ENCODE measurements at places on chromosomes 3 and 15.

DNA sequence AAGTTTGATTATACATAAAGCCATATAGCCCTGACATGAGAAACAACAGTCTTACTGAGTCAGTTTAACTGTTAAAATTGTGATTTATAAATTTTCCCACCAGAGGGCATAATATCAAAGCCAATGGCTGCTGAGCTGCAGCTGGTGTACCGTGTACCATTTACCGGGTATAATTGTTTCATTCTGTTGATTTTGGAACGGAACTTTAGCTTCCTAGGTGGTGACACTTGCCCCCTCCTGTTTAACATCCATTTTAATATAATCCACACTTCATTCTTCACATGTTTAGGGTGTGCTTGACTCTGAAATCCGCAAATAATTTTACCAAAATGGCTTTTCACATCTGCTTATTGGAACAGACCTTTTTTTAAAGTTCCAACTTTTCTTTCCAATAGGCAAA lies 72.8 kb downstream of the SLC9A9 start:
- peak; percentile 46 for DNase-seq

GRCh38 chr15:59160880-59161593 lies 45.6 kb upstream of the LDHAL6B start:
- DNase-seq = no peak

- DNase-seq = no peak
These were observed 56.2 kb downstream of the CEMIP start for GRCh38 chr15:80835336-80835735.

DNA sequence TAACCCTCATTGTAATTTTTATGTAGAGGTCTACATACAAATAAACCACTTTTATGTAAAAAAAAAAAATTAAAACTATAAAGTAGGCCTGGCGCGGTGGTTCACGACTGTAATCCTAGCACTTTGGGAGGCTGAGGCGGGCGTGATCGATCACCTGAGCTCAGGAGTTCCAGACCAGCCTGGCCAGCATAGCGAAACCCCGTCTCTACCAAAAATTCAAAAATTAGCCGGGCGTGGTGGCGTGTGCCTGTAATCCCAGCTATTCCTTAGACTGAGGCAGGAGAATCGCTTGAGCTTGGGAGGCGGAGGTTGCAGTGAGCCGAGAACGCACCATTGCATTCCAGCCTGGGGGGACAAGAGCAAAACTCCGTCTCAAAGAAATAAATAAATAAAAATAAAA lies 766 bp upstream of the SLC12A6 start:
- no peak for DNase-seq

DNA sequence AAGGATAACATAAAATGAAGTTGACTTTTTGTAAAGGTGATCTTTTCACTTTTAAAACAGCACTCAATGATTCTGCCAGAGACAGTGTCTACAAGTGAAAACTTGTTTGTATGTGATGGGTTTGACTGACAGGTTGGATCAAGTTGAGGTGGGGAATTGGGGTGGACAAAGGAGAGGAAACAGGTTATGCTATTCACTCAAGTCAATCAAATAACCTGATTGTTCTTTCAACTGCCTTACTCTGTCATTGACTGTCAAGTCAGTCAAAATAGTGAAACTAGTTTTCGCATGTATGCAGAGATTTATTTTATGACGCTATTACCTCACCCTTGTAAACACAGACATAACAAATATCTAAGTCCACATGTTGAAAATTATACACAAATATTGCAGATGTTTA lies 187.7 kb downstream of the ROBO2 start:
- DNase-seq = no peak

GRCh38 chr15:43879386-43880355 lies 52.9 kb downstream of the WDR76 start:
- DNase-seq = no peak

DNA sequence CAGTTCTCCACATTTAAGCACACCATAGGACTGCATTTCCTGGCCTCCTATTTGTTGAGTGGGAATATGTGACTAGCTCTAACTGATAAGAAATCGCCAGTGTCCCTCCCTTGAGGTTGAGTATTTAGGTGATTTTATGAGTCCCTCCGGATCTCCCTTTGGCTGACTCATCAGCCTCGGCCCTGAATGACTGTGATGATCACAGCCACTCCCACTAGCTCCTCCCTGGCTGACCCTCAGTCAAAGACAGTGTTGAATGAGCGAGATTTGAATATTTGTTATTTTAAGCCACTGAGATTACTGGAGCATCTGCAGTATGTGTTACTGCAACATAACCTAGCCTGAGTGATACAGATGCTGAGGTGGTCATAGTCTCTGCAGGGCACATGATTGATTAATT lies 515.3 kb downstream of the EPHB1 start:
- no peak for DNase-seq

DNA sequence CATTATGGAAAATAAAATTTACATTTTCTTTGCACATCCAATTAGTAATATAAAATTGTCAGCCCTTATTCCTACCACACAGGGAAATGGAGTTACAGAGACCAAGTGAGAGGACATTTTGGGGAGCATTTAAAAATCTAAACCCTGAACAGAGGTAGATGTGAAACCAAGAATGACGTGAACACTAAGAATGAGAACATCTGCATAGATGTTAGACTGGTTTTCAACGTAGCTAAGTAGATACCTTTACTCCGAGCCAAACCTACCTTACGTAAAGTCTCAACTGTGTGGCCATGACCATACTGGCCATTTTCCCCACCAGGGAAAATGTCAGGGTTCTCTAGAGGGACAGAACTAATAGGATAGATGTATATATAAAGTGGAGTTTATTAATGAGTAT lies 51.4 kb upstream of the THBS1 start:
- DNase-seq = no peak

DNA sequence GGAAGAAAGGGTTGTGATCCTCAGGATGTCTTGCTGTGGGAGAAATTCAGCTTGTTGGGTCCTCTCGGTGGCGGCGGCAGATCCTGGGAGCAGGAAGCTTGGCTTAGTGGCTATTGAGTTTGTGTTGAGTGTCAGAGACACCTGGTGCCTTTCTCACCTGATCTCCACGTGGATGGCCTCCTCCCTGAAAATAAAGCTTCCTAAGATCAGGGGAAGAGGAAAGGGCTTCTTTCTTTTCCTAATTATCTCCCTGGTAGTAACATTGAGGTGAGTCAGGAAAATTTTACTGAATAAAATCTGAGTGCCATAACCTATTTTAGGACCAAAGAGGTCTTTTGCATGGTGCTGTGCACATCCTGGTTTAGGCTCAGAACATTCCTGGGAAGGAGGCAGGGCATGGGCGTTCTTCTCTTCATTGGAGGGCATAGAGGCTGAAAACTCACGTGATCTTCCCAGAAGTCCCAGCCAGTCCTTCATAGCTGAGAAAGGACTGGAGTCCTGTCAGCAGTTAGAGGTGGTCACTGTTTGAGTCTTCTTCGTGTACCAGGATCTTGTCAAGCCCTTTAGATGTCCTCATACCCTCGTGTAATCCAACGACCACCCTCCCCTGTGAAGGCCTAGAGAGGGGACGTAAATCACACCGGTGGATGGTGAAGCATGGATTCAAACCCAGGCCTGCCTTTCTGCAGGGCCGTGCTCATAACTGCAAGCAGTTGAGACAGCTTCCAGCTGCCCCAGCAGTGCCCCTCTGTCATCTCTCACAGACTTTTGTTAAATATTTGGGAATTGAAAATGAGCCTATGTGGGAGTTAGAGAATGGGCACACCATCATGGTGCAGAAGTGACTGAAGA lies 1.1 kb downstream of the CMTM8 start:
- no peak for DNase-seq

DNA sequence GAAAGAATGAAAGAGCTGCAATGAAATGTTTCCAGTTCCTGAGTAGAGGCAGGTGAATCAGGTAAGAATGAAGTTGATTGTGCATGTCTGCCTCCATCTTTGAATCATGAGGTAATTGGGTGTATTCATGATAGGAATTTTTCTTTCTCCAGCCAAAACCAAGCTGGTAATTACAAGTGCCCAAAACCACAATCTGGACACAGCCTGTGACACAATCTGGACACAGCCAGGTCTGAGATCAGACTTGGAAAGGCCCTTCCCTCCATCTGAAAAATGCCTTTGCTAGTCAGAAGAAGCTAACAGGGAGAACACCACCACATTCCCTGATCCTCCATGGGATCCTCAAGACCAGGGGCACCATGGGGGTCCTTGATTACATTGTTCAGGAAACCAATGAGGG lies 338.5 kb upstream of the THBS1 start:
- DNase-seq = no peak

GRCh38 chr3:184284696-184285095 lies 8.9 kb downstream of the ECE2 start:
- DNase-seq = peak; percentile 64

GRCh38 chr3:156594219-156594683 lies 39.3 kb upstream of the SSR3 start:
- no peak for DNase-seq

DNA sequence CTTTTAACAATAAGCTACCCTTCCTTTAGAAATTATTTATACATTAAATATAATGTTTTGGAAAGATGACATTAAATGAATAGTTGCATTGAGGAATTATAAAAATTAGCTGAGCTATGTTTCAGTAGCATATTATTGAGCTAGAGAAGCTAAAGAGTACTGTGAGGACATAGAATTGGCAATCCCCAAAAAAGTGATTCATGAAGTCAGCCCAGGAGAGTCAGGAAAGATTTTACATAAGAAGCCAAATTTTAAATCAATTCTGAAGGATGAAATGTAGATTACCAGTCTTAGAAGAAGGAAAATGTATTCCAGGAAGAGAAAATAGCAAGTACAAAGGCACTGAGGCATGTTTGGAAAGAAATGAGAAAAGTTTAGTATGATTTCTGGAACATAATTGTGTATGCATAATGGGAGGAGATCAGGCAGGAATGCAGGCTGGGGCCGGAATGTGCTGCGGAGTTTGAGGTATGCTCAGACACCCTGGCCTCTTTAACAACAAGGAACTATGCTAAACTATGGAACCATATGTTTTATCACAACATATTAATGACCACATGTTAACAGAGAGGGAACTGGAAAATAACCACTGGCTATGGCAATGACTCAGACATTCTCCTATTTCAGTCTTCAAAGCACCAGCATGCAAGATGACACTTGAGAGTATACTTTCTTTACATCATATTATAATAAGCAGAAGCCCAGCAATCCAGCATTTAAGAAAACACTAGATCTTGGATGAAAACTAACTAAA lies 103.3 kb upstream of the COL8A1 start:
- DNase-seq = no peak

DNA sequence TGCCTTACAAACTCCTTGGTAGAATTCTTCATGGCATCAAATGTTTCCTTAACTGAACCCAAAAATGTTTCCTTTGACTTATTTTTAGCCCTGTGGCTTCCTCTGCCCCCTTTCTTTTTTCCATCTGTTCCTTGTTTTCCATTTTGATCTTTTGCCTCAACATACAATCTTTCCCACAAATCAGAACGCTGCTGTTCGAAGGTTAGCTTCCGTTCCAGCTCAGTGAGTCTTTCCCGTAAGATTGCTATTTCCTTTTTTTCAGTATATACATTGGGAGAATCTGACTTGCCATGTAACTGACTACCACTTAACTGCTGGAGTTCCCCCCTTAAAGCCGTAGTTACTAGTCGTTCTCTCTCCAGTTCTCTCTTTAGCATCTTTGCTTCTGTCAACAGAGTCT lies 41.2 kb downstream of the PIGB start:
- no peak for DNase-seq

GRCh38 chr3:112084980-112085705 lies 1.0 kb upstream of the C3orf52 start:
- no peak for DNase-seq

GRCh38 chr15:100867433-100867832 lies 12.2 kb upstream of the ALDH1A3 start:
- no peak for DNase-seq

DNA sequence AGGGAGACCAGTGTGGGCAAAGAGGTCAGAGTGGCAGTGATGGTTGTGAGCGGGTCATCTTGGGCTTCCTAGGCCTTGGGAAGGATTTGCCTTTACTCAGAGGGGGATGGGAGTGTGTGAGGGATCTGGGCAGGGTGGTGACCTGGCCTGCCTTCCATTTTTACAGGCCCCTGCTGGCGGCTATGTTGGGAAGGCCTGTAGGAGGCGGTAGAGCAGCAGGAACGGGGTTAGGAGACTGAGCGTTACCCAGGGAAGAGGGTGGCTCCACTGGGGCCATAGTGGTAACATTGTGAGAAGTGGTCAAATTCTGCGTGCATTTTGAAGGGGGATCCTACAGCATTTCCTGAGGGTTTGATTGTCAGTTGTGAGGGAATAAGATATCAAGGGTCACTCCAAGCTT lies 307.3 kb upstream of the CTDSPL start:
- no peak for DNase-seq

DNA sequence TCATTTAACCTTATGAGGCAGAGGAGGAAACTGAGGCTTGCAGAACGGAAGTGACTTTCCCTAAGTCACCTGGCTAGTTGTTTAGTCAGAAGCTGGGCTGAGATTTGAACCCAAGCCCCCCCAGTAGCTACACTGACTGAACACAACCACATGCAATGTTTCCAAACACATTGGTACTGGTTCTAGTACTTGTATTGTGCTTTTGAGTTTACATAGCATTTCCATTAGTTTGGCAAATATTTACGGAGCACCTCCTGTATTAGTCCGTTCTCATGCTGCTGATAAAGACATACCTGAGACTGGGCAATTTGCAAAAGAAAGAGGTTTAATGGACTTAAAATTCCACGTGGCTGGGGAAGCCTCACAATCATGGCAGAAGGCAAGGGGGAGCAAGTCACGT lies 56.3 kb upstream of the ITGA11 start:
- no peak for DNase-seq

- no peak for DNase-seq
These were observed 27.0 kb downstream of the NDUFB4 start for GRCh38 chr3:120622870-120623726.

GRCh38 chr3:63724987-63725386 lies 72.5 kb downstream of the SNTN start:
- no peak for DNase-seq

DNA sequence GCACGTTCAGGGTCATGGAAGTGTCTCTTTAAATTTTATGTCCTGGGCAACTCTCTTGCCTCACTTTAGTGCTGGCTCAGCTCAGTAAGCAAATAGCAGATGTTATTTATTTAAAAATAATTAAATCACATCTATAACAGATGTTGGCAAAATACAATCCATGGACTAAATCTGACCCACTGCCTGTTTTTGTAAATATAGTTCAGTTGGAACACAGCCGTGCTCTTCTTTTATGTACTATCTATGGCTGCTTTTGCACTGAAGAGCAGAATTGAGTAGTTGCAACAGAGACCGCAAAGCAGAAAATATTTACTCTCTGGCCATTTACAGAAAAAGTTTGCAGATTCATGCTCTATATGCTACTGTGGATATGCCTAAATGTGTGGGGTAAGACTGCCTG lies 79.2 kb downstream of the SAMMSON start:
- no peak for DNase-seq
